ENCODE measurements at places on chromosomes 4 and X.

GRCh38 chr4:77002321-77003107 lies 53.0 kb downstream of the SEPTIN11 start:
- no peak for DNase-seq

DNA sequence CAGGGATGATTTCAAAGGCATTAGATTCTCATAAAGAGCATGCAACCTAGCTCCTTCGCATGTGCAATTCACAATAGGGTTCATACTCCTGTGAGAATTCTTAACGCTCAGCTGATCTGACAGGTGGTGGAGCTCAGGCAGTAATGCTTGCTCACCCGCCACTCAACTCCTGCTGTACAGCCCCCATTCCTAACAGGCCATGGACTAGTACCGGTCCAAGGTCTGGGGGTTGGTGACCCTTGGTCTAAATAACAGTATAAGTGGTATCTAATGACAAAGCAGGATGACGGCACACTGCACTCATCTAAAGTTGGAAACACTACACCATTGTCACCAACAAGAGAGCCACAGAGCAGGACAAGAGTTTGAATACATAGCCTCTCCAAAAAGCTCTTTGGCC lies 28.5 kb downstream of the ADGRA3 start:
- no peak for DNase-seq

DNA sequence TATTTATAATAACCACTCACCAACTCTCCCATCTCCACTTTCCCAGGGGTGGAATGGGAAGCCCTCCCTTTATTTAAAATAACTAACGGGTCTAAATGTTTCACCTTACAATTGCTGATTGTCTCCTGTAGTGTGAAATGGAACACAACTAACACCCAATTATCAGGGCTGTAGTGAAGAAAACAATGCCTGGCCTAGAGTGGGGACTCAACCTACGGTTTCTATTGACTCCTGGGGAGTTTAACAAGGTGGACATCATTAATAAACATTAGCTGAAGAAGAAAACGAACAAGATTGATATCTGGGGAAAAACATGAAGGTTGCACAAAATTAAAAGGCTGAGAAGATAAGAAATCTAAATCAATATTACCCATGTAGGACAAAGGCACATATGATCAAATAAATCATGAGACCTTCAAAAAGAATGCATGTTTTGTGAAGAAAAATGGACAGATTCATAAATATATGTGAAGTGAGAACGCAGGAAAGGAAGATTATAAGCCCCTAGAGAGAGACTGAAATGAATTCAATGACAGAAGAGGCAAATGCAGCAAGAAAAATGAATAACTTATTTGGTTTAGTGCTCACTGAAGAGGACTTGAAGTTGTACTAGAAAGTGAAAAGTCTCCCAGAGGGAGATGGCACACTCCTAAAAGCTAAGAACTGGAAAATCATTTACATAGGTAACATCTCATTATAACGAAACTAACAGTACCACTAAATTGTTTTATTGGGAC lies 593.0 kb upstream of the AADAT start:
- DNase-seq = no peak

- DNase-seq = no peak
Measured at GRCh38 chr4:13536607-13537006, 7.7 kb downstream of the NKX3-2 start.

DNA sequence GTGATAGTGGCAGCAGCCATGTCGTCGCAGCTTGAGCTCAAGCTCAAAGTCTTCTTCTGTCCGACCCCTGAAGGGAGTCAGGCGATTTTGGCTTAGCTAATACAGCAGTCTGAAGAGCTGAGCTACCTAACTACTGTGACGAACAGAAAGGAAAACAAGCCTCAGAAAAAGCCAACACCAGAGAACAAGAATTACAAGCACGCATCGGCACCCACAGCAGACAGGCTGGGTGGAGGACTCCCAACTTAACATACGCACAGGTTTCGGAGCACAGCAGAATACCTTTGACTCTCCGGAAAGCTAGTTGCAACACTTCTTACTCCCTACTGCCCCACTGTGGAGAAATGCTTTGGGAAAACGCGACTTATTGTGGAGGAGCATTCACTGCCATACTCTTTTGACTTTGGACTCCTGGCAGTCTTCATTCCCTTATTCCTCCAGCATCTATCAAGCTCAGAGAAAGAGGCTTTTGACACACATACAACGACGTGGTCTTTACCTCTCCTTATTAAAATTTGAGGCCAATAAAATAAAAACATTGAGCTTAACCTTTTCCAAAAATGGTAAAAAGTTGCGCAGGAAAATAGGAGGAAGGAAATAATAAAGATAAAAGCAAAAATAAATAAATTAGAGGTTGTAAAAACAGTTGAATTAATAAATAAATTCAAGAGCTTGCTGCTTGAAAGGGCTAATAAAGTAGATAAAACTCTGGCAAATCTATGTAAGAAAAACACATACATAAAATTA lies 41.3 kb upstream of the GPC3 start:
- DNase-seq = no peak

GRCh38 chrX:124518885-124519284 lies 172.5 kb downstream of the SH2D1A start:
- DNase-seq = no peak

All from anterior cingulate cortex (tissue), 58 donors.